Activated T-cell treated with anti-CD3 and anti-CD28 coated beads for 24 hours (primary cell): ENCODE measurements at places on chromosomes 7 and 10.

DNA sequence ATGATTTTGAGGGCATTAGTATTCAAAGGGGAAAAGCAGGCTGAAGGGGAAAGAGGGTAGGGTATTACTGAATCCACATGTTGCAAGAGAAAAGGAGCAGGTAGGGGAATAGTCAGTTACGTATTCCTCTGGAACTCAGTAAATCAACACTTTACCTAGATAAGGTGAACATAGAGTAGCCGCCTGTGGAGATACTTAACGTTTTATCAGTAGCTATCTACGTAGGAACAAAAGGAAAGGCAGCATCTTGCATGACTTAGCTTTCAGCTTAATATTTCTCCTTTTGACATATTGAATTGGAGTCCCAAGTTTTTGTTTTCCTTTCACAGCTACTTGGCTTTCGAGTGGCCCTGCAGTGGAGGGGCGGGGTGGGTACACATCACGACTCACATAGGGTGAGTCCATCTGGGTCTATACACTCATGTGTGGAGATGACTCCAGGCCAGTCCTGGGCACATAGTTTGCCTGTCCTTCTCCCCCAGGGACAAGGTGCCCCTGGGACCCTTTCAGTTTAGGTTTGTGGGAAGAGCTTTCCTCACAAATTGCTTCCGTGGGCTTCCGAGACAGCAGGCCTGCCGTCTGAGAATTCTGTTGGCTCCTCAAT, 48.1 kb downstream of the CCNY start:
- DNase-seq = no peak

- no peak for DNase-seq
Measured at GRCh38 chr10:126177417-126178030, 210.8 kb downstream of the ADAM12 start.

DNA sequence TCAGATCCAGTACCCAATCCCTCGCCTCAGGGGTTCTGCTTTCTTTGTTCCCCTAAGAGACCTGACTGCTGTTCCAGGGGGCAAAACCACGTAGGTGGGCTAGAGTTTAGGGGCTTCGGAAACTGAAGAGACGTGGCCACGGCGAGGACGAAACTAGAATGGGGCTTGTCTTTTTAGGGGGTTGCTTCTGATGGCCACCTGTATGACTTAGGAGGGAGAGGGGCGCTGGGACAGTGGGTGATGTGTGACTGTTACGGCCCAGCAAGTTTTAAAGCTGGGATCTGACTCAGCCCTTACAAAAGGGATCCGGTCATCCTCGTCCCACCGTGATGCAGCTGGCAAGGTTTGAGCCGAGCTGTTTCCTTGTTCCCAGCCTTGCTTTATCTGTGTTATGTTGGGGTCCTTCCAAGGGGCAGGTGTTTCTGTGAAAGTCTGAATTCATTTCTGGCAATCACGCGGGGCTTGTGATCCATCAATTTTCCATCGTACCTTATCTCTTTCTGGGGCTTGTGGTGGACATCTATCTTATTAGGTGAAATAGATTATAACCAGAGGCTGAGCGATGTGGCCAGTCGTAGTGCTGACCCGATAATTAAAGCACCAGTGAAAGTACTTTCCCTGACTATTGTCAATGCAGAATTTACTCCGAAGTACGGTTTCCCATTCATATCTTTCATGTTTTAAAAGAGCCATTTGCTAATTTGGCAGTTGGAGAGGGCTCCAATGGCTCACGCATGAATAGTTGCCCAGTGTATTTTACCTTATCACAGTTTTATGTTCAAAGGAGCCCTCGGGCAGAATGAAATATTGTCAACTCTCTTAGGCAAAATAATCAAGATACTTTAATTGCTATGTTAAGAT, 830 bp downstream of the MET start:
- DNase-seq = no peak

DNA sequence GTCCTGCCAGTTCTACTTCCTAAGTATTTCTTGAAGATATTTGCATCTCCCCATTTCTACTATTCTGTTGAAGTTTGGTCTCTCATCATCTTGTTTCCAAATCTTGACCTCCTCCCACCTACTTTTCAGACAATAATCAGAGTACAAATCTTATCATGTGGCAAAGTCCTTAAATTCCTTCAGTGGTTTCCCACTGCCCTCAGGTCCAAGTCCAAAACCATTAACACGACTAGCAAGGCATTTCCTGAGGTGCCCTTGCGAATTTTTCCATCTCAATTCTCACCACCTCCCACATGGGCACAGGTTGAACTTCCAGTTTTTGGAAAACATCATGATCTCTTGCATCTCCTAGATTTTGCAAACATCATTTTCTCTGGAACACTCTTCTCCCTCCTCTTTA, 97.2 kb upstream of the CDK1 start:
- DNase-seq = no peak

DNA sequence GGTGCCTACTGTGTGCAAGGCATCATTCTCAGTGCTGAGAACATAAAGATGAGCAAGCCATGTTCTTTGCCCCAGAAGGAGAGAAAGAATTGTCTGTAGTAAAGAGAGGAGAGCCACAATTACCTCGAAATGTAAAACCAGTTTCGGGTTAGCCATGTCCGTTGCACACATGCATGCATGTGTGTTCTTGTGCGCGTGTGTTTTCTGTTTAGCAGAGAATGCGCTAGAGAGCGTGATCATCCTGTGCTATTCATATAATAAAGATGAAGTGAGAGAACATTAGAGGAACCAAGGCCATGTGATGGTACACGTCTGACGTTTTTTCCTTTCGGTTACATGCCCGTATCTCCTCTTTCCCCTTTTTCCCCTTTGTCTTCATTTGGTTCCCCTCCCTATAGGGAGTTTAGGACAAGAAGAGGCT, 158.2 kb downstream of the CELF2 start:
- DNase-seq = no peak

DNA sequence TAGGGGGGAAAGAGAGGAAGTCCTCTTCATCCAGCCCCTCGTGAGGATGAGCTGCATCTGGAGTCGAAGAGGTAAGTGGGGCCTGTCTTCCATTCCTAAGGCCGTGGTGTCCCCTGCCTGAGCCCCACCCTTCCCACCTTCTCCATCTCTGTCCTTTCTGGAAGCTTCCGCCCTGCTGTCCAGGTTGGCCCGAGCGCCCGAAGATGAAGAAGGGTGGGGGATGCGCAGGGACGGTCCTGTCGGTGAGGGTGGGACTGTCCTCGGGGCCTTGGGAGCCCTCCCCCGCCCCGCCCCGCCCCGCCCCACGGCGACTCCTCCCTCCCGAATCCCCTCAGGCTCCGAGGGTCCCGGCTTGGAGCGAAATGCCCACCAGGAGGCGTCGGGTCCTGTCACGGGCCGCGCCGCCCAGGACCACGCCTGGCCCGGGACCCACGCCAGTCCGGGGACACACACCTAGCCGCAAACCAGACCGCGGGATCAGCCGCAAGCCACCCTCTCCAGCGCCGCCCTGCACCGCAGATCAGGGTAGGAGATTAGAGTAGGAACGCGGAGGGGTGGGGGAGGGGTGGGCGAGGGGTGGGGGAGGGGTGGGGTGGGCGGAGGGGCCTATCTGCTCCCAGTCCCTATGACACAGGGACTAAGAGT, 15.3 kb downstream of the GPRIN2 start:
- no peak for DNase-seq

DNA sequence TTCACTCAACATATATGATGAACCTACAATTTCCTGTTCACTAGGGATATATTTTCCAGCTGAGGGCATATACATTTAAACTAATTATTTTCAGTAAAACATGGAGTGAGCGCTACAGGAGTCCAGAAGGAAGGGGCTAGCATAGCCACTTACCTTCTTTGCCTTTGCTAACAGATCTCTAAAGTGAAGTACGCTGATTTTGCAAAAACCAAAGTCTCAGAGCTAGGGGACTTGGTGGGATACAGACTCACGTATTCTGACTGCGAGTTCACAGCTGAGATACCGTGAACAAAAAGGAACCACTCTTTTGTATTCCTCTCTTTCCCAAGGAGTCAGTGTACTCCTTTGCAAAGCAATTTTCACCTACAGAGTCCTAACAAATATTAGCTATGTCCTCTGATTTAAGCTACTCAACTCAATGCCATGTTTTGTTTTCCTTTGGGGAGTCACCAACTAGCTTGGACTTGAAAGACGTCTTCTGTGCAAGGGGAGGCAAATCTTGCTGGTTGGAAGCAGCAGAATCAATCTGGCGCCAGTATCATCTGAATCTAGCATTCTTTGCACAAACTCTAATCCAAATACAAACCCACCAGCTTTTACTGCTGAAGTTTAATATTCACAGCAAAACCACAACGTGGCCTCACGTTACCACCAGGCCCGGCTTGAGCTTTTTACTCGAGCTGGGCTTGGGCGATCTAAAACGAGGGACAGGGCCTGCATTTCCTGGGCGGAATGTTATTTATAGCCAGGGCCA, 657 bp downstream of the CDNF start:
- no peak for DNase-seq

DNA sequence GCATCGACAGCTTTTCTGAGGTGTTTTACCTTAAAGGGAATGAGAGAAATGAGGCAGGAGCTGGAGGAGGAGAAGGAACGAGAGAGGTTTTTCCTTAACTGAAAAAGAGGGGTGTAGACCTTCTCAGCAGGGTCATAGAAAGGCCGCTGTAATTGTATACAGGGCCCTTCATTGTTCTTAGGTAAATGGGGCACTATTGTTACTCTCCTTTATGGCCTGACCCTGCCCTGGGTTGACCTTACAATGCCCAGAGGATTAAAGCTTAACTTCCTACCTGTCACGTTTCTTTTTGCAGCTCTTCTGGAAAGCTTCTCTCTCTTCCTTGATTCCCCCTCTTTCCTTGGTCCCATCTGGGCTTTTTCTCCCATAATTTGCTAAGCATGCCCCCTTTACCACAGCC, 13.7 kb upstream of the PDLIM1 start:
- DNase-seq = no peak

DNA sequence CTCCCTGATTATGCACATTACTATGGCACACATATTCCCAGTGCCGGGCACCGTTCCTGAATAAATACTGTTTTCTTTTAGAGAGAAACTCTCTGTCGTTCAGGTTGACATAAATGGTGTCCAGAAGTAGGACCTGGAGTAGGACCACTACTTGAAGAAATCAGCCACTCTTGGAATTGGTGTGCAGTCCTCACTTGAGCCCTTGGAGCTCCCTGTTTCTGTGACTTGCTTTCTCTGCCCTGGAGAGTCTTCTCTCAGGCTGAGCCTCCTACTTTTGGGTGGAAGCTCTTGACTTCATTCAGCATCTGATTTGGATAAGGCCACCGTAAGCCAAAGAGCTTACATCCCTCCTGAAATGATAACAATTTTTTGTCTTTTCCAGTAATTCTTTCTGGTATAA, 29.7 kb upstream of the ANTXRL start:
- DNase-seq = no peak

DNA sequence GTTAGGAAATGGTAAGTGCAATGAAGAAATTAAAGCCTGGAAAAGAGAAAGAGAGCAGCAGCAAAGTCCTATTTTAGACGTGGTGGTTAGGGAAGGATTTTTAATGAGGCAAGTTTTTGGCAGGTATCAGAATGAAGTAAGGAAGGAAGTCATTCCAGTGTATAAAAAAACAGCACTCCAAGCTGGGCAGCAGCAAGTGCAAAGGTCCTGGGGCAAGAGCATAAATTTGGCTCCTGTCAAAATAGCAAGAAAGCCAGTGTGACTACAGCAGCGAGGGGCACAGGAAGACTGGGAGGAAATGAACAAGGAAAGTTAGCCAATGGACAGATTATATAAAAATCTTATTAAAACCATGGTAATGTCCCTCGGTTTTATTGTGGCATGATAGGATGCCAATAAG, 90.2 kb downstream of the PPP1R3A start:
- no peak for DNase-seq

DNA sequence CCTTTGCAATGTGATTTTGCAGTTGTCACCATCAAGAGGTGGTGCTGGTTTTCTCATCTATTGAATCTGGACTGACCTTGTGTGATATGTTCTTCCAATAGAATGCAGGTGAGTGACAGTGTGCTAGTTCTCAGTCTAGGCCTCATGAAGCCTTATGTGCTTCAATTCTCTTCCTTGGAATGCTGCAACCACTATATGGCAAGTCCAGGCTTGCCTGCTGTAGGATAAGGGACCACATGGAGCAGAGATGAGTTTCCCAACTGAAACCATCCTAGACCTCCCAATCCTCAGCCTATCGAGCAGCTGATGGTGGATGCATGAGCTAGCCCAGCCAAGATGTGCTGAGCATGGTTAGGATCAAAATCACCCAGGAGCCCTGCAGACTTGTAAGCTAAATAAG, 32.6 kb upstream of the ARHGAP21 start:
- DNase-seq = no peak

DNA sequence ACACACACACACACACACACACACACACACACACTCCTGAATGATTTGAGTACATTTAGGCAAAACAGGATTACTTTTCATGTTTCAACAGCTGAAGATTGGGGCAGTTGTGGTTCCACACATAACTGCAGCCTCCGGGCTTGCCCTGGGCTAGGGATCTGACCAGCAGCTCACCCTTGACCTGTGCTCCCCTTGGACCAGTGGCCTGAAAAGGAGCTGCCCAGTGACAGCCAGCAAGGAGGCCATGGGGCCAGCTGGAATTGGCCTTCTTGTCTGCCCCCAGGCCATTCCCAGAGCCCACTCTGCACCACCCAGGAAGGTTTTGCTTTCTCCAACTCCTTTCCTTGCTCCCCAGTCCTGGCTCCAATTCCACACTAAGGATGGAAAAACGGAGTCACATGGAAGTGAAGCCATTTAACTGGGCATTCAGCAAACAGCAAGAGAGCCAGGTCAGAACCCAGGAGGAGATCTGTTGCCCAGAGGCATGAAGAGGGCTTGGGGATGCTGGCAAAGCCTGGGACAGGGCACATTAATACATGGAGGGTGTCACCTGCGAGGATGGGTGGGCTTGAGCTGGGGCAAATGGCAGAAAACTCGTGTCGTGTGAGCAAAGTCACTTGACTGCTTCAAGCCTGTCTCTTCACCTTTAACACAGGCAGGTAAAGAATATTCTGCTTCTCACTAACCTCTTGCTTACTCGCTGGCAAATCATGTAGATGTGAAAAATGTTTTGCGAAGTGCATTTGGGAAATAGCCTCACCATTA, 61.5 kb upstream of the GDF10 start:
- no peak for DNase-seq

GRCh38 chr10:15244635-15245197, 76.2 kb upstream of the NMT2 start:
- no peak for DNase-seq

DNA sequence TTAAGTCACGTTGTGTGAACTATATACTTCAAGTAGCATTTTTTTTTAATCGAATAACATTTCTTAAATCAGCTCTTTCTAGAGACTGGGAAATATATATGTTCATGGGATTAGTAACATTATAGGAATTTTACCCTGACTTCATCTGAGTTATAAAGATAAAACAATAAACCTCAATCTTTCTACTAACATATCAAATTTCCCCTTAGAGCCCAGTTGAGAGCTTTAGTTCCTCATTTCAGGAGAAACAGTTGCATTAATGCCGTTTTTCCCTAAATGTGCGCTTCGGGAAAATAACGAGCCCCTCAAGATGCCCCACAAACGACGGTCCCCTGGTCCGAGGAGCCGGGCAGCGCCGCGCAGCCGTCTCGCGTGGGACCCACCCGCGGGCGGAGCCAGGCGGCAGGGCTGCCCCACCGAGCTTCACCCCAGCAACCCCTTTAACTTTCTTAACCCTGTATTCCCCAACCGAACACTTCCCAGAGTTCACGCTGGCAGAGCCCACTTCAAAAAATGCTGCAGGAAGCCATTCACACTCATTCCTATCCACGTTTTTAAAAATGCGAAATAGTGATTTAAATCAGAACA, 152.5 kb upstream of the YAE1 start:
- no peak for DNase-seq
